Islet precursor cell (in vitro differentiated cells): ENCODE measurements at places on chromosomes 3 and 15.
A peak's percentile ranks its signal among the peaks of the same experiment; 100 is the strongest.

DNA sequence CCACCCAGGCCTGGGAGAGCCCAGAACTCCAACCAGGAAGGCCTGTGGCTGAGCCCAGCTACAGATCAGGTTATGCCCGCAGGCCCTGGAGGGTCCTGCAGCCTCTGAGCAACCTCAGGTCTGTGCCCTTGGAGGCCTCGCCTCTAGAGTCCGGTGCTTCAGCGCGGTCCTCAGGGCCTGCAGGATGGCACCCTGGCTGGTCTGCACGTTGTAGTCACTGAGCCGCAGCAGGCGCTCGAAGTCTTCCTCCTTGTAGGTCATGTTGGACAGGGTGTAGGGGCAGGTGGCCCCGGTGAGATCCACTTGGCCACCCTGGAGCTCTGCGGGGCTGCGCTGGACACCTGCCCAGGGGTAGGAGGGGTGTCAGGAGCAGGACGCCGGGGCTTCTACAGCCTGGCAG is 25.8 kb downstream of the PLA2G4D start:
- DNase-seq: peak; percentile 47

- no peak for DNase-seq
Measured at GRCh38 chr3:130827486-130827885, 66.4 kb upstream of the ATP2C1 start.

- DNase-seq: no peak
Measured at GRCh38 chr3:174755833-174756829, 103.0 kb upstream of the NAALADL2 start.

DNA sequence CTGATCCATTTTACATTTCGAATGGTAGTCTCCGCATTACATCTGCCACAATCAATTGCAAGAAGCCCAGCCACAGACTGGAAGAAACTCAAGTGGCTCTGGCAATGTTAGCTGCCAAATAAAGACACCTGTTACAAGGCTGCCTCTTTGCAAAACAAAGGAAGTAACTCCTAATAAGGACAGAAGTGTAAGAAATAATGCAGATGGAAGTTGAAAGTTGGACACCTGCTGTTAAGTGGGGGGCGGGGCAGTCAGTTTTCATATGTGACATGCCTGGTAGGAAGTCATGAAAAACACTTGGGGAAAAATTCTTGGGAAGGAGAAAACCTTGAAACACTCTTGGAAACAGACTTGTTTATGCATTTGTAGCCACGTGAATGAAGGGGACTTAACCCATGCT is 54.1 kb upstream of the ATP2C1 start:
- DNase-seq: no peak

DNA sequence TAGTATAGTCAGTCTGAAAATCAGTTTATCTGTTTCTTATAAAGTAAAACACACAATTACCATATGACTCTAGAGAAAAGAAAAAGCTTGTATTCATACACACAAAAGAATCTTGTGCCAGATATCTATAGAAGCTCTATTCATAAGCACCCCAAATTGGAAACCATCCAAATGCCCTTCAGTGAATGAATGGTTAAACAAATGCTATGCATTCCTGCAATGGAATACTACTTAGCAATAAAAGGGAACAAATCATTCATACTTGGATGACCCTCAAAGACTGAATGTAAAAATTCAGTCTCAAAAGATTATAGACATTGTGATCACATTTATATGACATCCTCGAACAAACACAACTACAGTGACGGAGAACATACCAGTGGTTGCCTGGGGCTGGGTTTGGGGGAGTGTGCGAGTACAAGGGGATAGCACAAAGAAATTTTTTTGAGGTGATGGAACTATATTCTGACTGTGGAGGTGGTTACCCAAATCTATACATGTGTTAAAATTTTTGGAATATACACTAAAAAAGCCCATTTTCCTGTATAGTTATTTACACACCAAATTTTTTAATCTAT is 680.6 kb downstream of the NTRK3 start:
- DNase-seq: no peak

DNA sequence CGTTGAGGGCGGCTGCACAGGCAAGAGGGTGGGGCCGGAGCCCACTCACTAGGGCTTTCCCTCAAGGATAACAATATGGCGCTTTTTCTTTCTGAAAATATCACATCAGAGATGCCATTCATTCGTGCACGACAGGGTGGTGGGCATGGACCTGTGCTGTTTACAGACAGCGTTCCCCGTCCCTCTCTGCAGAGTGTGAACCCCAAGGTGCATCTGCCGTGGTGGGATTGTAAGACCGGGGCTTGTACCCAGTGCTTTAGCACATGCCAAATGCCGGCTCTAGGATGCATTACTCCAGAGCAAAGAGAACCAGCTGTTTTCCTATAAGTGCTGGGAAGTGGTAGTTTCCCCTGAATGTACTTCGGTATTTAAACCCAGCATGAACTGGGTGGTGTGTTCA is 37.0 kb downstream of the CHDH start:
- DNase-seq: peak; percentile 29

DNA sequence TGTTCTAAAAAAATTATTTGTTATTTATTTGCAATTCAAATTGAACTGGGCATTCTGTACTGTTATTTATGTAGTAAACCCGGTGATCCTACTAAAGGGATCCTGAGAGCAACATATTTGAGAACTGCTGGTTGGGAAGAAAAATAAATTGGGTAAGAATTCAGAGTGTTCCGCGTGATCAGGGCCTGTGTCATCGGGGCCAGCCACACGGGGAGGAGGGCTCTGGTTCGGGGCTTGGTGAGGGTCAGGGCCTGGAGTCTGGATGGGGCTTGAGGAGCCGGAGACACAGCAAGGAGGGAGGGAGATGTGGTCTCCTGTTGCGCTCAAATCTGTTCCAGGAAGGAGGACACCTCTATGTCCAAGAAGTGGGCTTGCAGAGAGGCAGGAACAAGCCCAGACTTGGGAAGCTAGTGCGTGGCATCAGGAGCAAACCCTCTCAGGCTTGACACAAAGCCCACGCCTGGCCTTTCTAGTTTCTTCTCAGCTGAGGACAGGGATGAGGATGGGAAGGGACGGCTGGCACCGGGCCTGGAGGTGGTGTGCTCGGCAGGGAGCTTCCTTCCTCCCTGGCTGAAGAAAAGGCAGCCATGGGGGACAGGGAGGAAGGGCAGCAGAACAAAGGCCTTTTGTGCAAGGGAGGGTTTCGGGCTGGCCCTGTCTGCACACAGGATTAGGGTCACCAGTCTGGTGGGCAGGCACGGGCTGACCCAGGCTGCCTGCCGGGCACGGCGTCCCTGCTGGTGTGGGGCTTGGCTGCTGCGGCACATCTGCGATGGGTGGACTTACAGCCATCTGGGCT is 22.9 kb upstream of the FBLN2 start:
- DNase-seq: no peak

DNA sequence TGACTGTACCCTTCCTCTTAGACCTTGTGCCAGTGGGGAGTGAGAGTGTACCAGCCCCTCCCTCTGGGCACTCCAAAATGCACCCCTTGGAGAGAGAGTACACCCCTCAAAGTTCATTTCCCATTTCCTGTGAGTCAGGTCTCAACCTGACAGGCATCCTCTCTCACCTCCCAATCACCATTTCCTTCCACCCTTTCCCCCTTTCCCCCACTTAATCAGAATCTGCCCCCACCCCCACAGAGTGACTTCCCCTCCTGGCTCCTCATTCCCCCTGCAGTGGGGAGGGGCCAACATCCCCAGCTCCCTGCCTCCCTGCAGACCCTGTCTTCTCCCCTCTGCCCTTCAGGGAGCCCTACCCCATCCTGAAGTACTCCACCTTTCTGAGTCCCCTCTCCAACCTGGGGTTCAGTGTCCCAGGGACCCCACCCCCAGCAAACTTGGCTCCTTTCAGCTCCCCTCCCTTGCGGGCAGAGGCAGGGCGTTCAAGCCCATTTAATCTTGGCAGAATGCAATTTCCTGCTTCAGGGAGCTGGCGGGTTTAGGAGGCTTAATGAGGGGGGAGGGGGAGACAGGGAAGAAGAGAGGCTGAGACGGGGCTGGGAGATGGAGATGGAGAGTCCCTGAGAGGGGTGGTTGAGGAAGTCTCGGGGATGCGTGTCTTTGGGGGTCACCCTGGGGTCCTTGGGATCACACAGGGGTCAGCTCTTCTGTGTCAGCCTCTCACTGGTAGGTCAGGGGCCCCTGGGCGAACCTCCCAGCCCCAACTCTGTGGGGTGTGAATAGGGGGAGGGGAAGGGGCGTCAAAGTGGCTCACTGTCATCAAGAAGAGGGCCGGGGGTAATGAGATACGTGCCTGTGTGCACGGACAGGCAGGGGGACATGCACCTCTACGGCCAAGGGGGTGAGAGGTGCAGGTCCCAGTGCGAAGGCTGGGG is 16.6 kb upstream of the SEMA3F start:
- DNase-seq: no peak

GRCh38 chr3:65729555-65729954 is 309.2 kb downstream of the MAGI1 start:
- DNase-seq: no peak
